Stimulated activated CD4-positive, alpha-beta T cell treated with anti-CD3 and anti-CD28 coated beads, Interleukin-4, amount 100 ng/mL, for 4 hours (primary cell): ENCODE measurements at places on chromosomes 2 and 18.
A peak's percentile ranks its signal among the peaks of the same experiment; 100 is the strongest.

DNA sequence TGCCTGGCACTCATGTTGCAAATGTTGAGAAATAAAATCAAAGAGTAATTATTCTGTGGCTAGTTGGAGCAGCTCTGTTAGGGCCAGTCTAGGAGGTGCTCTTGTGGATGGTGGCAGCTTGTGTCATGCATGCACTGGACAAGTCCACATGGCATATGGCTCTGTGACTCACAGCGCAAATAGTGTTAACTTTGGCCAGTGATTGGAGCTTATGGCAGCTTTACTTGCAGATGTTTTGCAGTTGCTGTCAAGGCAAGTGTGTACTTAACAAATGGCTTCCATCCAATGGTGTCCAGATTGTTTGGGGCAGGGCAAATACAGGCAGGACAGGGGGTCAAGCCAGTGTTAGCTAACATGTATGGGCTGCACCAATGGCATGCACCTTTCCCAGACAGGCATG, 26.1 kb upstream of the TMX3 start:
- no peak for DNase-seq

DNA sequence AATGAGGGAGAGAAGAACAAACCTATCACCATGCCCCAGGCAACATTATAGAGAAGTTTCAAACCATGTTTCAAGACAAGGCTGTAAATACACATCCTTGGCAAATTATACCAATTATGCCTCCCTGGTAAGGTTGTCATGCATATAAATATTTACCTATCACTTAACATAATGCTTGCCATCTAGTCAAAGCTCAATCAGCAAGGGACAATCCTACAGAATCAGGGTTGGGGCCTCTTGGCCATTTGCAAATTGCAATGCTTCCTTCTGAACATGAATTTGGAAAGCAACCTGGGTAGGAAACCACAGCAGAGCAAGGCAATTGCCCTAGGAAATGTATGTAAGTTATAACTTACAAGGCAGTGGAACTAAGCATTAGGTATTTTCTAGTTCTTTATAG, 907.2 kb upstream of the CDH2 start:
- DNase-seq, result no peak

DNA sequence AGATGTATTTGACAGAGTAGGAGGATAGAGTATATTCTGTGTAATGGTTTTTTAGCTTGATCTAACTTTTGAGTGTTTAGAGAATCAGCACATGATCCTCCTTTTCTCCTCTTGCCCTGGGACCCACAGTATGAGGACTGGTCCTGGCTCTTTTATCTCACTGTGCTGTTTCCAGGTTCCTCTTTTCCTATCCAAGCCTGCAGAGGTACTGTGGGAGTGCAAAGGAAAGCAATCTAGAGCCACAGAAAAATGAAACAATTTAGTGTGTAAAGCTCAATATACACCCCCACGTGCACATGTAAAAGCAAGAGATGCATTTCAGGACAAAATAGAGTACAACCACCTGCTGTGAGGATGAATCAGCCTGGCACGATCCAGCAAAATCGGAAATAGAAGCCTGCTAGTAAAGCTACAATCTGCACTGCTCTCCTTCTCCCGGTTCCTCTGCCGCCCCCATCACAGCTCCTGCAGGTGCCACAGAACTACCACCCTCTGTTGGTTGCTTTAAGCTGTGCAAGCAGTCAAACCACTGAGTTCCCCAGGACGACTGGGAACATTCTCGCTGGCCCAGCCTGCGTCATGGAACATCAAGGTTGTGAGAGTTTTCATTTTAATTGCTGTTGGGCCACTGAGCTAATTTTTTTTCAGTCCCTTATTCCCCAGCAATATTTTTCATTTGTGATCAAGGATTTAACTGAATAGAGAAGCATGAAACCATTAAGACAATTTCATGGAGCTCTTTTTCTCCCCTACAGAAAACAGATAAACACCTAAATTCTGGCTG, 47.8 kb upstream of the MAPRE3 start:
- DNase-seq, result peak; percentile 23

- DNase-seq, result no peak
These were observed 78.5 kb downstream of the PTPN4 start for GRCh38 chr2:119838179-119838578.

DNA sequence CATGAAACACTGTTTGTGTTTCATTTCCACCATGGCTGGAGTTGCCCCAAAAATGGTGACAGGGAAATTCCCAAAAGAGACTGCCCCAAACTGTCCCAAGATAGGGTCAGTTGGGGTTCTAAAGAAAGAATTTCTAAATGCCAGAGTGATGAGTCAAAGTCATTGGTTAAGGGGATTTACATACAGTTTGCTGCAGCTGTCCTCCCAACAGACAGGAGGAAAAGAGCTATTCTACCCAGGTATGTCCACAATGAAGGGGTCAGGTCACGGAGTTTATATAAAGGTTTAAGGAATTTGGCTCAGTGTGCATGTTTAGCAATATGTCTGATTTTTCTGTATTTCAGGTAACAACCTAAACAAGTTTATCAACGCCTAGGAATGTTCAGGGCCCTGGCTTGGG, 344.1 kb downstream of the TDRD15 start:
- no peak for DNase-seq

GRCh38 chr2:176781570-176782217, 430.9 kb upstream of the HNRNPA3 start:
- DNase-seq, result no peak

DNA sequence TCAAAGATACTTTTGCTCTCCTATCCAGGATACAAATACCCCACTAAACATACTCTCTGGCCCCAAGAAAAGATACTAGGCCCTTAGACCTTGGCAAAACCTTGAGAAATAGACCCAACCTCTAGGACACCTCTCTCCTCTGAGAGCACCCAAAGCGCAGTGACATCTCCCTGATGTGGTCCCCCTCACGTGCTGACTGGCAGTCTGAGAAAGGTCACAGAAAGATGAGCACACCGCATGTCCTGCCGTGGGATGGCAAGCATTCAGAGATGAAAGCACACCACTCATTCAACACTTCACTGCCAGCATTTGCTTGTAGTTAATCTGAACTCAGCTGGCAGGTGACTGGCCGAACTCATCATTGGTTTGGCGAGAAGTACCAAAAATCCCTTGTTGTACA, 6.1 kb upstream of the TBC1D8 start:
- DNase-seq, result no peak

GRCh38 chr2:226644399-226644865, 155.2 kb downstream of the IRS1 start:
- DNase-seq, result no peak

DNA sequence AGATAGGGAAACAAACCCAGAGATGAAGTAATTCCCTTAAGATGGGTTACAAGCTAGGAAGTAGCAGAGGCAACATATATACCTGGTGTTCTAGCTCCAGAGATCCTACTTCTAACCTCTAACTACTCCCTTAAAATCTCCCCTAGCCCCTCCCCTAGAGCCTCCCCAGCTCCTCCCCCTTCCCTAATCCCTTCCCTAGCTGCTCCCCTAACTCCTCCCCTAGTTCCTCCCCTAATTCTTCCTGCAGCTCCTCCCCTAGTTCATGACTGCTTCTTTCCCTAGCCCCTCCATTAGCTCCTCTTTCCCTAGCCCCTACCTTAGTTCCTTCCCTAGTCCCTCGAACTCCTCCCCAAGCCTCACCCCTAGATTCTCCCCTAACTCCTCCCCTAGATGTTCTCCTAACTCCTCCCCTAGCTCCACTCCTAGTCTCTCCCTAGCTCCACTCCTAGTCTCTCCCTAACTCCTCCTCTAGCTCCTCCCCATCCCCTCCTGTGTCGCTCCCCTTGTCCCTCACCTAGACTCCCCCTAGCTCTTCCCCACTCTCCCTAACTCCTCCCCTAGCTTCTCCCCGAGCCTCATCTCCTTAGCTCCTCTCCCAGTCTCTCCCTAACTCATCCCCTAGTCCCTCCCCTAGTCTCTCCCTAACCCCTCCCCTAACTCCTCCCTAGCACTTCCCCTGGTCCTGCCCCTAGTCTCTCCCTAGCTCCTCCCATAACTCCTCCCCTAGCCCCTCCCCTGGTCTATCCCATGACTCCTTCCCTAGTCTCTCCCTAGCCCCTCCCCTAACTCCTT, 108.9 kb downstream of the CD226 start:
- DNase-seq, result no peak

GRCh38 chr2:117127680-117128079, 686.8 kb upstream of the DDX18 start:
- no peak for DNase-seq

DNA sequence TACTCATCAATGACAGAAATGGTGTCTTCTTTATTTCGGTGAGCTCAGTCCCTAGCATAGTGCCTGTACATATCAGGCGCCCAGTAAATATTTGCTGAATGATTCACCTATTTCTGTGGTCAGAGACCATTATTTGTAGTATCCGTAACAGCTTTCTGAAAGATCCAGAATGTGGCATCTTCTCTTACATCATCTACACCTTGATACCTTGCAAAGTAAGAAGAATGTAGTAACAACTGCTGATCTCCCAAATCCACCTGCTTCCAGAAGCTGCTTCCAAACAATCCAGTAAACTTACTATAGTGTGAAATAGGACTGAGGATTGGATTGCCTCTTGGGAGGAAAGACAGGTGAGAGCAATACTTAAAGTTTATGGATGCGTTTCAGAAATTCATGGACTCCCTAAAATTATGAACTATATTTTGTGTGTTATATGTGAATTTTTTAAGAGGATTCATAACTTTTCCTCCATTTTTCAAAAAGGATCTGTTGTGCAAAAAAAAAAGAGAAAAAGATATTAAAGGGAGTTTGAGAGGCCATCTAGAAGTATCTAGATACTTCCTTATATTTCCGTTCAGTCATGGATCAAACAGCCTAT, 945 bp upstream of the ASXL2 start:
- DNase-seq, result no peak

GRCh38 chr2:149002891-149003740, 35.4 kb upstream of the LYPD6B start:
- DNase-seq, result no peak

DNA sequence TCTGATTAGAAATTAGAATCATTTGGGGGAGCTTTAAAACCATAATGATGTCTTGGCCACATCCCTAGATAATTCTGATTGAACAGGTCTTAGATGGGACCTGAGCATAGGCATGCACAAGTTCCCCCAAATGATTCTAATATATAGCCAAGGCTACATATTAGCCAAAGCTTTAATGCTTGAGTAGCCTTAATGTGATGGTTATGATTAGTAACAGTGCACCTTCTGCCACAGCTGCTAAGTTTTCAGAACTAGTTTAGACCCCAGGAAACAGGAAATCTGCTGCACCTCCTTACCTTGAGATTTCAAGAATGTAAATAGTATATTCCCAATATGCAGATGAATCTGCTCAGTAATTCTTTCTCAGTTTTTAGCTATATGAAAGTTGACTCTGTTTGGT, 119.8 kb downstream of the PTPN4 start:
- no peak for DNase-seq

GRCh38 chr18:79455261-79455660, 59.5 kb downstream of the NFATC1 start:
- DNase-seq, result no peak

DNA sequence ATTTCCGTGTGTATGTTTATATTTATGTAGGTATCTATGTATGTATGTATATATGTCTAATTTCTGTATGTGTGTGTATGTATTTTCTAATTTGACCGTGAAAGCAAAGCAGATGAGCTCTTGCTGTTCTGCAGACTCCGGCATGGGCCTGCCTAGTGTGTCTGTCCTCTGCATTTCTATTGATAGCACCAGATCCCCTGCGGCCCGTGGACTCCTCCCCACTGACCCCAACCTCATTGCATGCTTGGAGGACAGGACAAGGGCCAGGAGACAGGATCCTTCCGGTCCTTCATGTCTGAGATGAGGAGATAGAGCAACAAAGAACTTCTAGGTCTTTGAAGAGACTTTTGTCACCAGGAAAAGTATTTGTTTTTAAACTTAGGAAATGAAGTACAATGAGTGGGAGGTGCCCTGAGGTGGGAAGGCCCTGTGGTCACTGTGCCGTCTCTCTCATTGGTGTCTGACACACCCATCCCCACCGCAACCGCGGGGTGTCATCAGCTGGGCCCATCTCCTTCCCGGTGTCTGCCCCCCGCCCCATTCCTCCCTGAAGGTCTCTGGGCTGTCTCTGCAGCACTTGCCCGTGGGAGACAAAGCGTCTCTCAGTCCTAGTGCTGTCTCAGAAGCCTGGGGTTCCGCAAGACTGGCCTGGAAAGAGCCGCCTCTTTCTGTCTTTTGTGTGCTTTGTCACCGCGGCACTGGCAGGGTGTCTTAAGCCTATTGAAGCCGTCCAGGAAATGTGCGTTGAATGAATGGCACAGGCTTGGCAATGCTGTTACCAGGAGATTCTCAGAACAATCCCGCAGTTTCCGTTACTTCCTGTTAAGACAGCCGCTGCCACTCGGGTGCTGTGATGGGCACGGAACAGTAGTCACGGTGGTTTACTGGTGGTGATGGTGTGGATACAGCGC, 216.4 kb downstream of the AGAP1 start:
- DNase-seq, result no peak

- DNase-seq, result no peak
These were observed 249.6 kb upstream of the LRP1B start for GRCh38 chr2:142380372-142380771.

DNA sequence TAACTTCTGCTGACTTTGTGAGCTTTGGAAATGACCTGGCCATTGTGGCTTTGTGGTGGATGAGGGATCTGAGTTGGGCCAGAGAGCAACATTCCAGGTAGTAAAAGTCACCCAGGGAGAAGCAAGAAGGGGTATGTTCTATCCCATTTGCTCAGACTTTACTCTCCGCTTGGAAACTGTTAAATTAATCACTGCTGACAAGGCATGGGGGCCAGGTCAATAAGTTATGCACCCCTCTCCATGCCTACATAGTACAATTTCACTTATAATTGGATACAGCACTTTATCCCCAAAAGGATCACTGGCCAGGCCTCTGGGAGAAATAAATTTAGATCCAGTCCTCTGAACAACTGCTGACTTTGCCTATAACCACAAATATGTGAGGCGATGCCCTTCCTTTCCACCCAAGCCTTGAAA, 92.1 kb downstream of the RPRM start:
- no peak for DNase-seq

- no peak for DNase-seq
These were observed 87.0 kb downstream of the MTX2 start for GRCh38 chr2:176356251-176356650.

DNA sequence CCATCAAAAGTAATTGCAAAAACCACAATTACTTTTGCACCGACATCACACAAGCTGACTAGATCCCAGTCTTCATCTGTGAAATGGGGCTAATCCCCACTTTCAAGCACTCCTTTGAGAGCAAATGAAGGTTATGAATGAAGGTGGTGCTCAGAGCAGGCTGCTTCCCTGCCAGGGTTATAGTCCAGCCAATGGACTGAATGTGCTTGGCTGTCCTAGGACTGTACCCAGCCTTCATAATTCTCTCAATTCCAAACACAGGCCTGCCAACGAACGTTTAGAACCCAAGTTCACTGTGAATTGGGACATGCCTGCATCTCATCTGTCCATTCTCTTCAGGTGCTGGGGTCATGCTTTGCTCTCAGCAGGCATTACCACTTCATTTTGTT, 27.8 kb upstream of the ICOS start:
- DNase-seq, result no peak
